ENCODE measurements at places on chromosomes 11 and 22. TPM values are rescaled to one million over a fixed set of nuclear protein-coding genes. Genes with fewer than 3 reads are reported as not detected.

Gene CTSC
- total RNA-seq = 369 TPM

Gene RTN4RL2
- total RNA-seq = 23.7 TPM

Gene GGTLC3
- not detected for total RNA-seq

Gene OR2D2
- 0.29 TPM for total RNA-seq

Gene SMC1B
- total RNA-seq = not detected

Gene SBF2
- total RNA-seq = 54.1 TPM

- DNase-seq = no peak
- no peaks in the 10 kb centered on the region for H3K4me1 ChIP-seq
- H3K27ac ChIP-seq = no peak overlapping the region
- no peaks in the 10 kb centered on the region for H3K36me3 ChIP-seq
- H3K4me3 ChIP-seq = no peak overlapping the region
Observed at GRCh38 chr22:24201681-24202614, 20.7 kb downstream of the SUSD2 start.

DNA sequence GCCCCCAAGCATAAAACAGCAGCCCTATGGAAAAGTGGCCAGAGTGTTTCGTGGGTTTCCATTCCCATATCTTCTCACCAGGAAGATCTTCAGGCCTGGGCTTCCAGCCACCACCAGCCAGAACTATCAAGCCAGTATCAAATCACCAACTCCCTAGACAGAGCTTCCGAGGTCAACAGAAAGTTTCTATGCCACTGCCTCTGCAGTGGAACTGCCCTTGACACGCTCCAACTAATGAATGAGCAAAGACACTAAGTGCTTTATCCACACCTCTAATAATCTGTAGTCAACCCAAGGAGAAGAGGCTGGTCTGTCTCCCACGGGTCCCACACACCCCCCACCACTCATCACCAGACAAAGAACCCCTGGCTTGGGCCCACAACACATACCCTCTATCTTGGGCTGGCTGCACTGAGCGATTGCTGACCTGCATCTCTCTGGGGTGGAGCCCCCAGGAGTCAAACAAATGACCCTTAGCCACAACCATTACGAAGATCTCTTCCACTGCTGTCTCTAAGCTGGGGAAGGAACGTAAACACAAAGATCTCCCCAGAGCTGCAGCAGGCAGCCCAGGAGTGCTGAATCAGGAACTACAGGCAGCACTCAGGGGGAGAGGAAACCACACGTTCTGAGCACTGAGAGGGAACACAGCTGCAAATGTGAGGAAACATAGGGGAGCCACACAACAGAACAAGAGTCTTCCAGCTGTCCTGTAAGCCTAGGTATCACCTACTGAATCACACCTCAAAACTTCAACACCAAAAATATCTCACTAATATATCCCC, 9.7 kb downstream of the OR5AN1 start:
- H3K27me3 ChIP-seq = no peaks in the 10 kb centered on the region
- no peak overlapping the region for H3K4me3 ChIP-seq
- H3K4me1 ChIP-seq = no peaks in the 10 kb centered on the region
- no peak overlapping the region for H3K27ac ChIP-seq

DNA sequence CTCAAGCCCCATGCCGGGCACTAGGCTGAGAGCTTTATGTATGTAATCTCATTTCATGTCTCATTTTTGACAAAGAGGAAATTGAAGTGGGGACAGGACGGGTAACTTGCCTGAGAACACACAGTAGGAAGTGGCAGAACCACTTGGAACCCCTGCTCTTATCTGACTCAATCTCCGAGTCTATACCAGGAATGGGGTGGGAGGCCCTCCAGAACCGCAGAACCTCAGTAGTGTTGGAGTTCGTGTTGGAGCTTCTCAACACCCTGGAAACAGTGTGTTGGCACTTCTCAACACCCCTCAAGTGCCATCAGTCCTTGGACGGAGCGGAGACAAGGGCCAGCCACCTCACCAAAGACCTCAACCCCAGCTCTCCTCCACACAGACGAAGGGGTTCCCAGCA, 38.8 kb upstream of the POLA2 start:
- H3K27ac ChIP-seq = no peak overlapping the region
- peaks cover 9% of the 10 kb centered on the region for H3K4me1 ChIP-seq
- no peak overlapping the region for H3K4me3 ChIP-seq
- no peaks in the 10 kb centered on the region for H3K27me3 ChIP-seq

GRCh38 chr22:26617271-26618199, at the start of gene CRYBB1:
Gene CRYBB1 (minus strand): TSS chr22:26618027. CDS start chr22:26616319, 1,708 bp downstream.
- H3K27ac ChIP-seq = no peak within 1 kb of the TSS
- no peak within 1 kb of the TSS for H3K4me3 ChIP-seq
- H3K36me3 ChIP-seq = no peaks in the 10 kb centered on the region

- H3K27ac ChIP-seq = no peak overlapping the region
- H3K36me3 ChIP-seq = no peaks in the 10 kb centered on the region
- no peaks in the 10 kb centered on the region for H3K4me1 ChIP-seq
- no peak for DNase-seq
- H3K4me3 ChIP-seq = no peak overlapping the region
Observed at GRCh38 chr11:36657610-36658267, 59.7 kb upstream of the RAG2 start.

Measured in H1 (cell line).